ENCODE measurements at places on chromosomes 7 and 10. TPM values are rescaled to one million over a fixed set of nuclear protein-coding genes. Genes with fewer than 3 reads are reported as not detected.
A peak's percentile ranks its signal among the peaks of the same experiment; 100 is the strongest.

The CYP2E1 gene
- total RNA-seq: 0.64 TPM

The TMEM178B gene
- 0.17 TPM for total RNA-seq

- H3K27ac ChIP-seq: no peak overlapping the region
- H3K36me3 ChIP-seq: no peaks in the 10 kb centered on the region
- no peak for DNase-seq
- peaks cover 24% of the 10 kb centered on the region for H3K4me1 ChIP-seq
- no peak overlapping the region for H3K4me3 ChIP-seq
- no peaks in the 10 kb centered on the region for H3K27me3 ChIP-seq
Measured at GRCh38 chr10:93386631-93387369, 95.3 kb downstream of the MYOF start.

GRCh38 chr10:104642658-104643302 lies 1.7 kb downstream of the SORCS3 start:
- peaks cover 2% of the 10 kb centered on the region for H3K4me1 ChIP-seq
- DNase-seq: no peak
- no peak overlapping the region for H3K27ac ChIP-seq
- H3K27me3 ChIP-seq: peaks cover 58% of the 10 kb centered on the region
- no peak overlapping the region for H3K4me3 ChIP-seq
- no peaks in the 10 kb centered on the region for H3K36me3 ChIP-seq

DNA sequence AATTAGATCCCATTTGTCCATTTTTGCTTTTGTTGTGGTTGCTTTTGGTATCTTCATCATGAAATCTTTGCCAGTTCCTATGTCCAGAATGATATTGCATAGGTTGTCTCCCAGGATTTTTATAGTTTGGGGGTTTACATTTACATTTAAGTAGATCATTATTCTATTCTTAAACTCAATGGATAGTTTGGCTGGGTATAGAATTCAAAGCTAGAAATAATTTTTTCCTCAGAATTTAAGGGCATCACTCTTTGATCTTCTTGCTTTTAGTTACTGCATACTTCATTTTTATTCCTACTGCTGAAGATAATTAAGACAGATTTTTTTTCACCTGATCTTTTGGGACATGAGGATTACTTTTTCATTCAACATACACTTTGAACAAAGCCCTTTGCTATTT lies 29.8 kb downstream of the SFR1 start:
- peaks cover 38% of the 10 kb centered on the region for H3K27me3 ChIP-seq
- H3K4me3 ChIP-seq: no peak overlapping the region
- no peak for DNase-seq
- H3K4me1 ChIP-seq: no peaks in the 10 kb centered on the region

- peaks cover 59% of the 10 kb centered on the region for H3K27me3 ChIP-seq
- H3K4me3 ChIP-seq: no peak overlapping the region
- no peaks in the 10 kb centered on the region for H3K36me3 ChIP-seq
- H3K4me1 ChIP-seq: peaks cover 13% of the 10 kb centered on the region
- no peak overlapping the region for H3K27ac ChIP-seq
Measured at GRCh38 chr7:33900501-33900900, 4.8 kb upstream of the BMPER start.

GRCh38 chr10:62610649-62611229 lies 193.8 kb upstream of the ADO start:
- H3K4me3 ChIP-seq: no peak overlapping the region
- no peaks in the 10 kb centered on the region for H3K36me3 ChIP-seq
- peak; percentile 37 for DNase-seq
- H3K27me3 ChIP-seq: no peaks in the 10 kb centered on the region
- peak overlapping the region; percentile 30 for H3K27ac ChIP-seq

DNA sequence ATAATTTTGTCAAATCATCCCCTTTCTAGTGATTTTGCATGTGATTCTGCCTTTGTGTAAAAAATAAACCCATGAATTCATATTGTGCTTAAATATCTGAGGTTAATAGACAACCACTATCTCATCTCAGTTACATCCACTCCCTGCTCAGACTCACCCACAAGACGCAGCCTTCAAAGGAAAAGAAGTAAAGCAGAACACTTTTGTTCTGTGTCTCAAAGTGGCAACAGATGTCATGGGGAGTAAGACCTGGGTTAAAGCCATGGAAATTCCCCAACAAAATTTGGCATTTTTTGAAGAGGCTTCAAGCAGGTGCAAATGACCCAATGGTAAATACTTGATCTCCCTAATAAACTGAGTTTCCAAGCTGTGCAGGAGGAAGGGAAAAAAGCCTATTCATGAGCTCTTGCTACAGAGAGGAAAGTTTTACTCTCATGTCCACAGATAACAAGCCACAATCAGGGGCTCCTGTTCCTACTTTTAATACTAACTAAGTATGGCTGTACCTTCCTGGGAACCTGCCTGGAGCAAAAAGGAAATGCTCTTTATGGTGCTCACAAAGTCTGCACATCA lies 4.7 kb downstream of the CYP3A7 start:
- H3K27ac ChIP-seq: no peak overlapping the region
- no peaks in the 10 kb centered on the region for H3K4me1 ChIP-seq
- peaks cover under 1% of the 10 kb centered on the region for H3K27me3 ChIP-seq
- no peaks in the 10 kb centered on the region for H3K36me3 ChIP-seq

DNA sequence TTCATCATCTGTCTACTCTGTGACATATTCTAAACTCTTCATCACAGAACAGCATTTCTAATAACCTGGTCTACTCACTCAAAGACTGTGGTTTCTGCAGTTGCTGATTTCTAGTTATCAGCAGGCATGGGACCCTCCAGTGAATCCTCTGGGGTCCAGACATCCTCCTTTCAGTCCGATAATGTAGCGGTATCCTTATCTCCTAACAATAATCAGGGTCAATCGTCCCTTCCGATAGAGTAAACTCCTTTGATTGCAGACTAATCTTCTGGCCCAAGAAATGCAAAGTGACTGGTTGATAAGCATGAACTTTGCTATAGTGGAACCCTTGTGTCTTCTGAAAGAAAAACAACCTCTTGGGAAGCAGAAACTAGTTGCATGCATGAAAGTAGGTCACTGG lies 1209.8 kb upstream of the CELF2 start:
- H3K27ac ChIP-seq: no peak overlapping the region
- DNase-seq: no peak
- no peak overlapping the region for H3K4me3 ChIP-seq

DNA sequence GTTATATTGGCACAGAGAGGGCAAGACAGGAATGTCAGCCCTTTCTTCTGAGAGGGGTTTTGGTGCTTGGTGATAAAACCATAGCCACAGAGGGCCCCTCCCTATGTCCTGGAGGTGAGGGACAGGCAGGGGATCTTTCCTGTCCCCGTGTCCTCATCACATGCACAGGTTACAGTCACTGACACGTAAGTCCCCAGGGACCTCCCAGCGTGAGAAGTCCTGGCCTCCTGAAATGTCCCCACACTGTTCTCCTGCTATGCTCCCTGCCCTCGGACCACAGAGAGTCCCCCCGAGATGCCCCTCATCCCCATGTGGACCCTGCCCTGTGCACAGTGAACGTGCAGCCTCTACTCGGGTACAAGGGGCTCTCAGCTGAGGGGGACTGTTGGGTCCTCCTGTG lies 260.4 kb downstream of the ZMYND11 start:
- no peak for DNase-seq
- H3K36me3 ChIP-seq: no peaks in the 10 kb centered on the region
- H3K4me1 ChIP-seq: peaks cover 6% of the 10 kb centered on the region
- H3K4me3 ChIP-seq: no peak overlapping the region
- H3K27me3 ChIP-seq: peaks cover 2% of the 10 kb centered on the region

All from activated B cell treated with CpG ODN at 0.5 μM for 24 hours (primary cell).